ENCODE measurements at places on chromosomes 2 and 18.

DNA sequence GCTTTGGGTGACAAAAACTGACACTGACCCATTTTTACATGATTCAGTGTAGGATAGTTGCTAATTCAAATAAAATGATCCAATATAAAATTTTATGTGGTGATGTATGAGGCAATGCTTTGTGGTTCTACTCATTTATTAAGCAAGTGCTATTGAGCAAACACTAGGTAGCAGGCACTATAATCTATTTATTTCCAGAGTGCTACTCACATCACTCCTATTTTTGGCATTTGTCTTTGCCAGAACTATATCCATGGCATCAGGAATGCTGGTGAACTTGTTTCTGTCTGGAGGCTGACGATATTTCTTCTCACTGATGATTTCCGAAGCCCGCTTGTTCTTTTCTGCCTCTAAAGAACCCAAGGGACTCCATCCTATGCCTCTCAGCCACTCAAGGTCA is 84.3 kb downstream of the NEB start:
- no peak for DNase-seq

DNA sequence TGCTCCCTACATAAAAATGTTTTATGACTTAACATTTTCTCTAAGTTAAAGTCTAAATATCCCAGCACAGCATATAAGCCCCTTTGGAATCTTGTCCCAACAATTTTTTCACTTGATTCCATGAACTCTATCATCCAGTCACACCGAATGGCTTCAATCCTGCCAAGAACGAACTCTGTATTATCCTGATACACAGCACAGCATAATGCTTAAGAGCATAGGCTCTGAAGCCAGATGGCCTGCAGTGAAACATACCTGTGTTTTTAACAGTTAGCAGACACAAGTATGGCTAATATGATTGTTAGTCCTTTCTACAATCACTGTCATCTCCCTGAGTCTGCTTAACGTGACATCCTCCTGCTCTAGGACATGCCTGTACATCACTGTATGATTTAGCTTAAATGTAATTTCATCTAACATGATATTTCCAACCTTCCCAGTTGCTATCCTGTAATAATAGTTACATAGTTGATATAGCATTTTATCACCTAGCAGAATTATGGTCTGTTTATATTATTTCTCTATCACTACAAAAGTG is 669.5 kb downstream of the ERBB4 start:
- DNase-seq = no peak

GRCh38 chr2:90207454-90208058 is 1516.1 kb downstream of the RPIA start:
- no peak for DNase-seq

GRCh38 chr18:50680966-50681365 is 121.1 kb downstream of the MAPK4 start:
- DNase-seq = no peak

DNA sequence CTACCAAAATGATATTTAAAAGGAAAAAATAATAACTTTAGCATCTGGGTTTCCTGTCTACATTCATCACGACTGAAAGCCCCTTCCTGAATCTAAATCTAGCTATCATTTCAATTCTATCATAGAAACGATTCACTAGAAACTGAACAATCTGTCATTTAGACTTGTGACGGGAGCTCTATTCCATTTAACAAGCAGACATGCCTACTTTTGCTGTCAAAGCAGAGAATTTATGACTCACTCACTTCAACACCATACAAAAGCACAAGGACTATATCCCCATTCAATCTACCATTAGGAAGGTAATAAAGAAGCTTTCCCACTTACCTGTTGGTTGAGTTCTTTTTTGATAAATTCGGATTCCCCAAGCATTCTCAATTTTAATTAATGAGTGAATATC is 1072.3 kb downstream of the LRP1B start:
- no peak for DNase-seq

DNA sequence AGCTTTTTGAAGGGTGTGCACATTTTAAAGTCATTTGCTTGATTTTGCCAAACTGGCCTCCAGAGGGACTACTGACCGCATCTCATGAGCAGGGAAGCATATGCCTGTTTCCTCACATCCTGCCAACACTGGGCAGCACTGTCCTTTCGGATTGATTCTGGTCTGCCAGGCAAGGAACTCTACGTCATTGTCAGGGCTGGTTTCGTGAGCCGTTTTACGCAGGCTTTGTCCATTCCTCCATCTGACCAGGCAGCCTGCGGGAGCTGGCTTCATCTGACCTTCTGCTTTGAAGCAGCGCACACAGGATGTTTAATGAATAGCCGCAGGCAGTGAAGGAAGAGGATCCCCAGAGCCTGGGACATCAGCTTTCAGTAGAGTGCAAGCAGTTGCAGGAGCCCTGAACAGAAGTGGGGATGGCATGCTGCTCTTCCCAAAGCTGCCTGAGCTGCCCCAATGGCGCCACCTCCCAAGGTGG is 46.3 kb upstream of the SEMA4C start:
- no peak for DNase-seq

Measured in GM04503 (cell line).